ENCODE measurements at places on chromosomes 11 and 22.

DNA sequence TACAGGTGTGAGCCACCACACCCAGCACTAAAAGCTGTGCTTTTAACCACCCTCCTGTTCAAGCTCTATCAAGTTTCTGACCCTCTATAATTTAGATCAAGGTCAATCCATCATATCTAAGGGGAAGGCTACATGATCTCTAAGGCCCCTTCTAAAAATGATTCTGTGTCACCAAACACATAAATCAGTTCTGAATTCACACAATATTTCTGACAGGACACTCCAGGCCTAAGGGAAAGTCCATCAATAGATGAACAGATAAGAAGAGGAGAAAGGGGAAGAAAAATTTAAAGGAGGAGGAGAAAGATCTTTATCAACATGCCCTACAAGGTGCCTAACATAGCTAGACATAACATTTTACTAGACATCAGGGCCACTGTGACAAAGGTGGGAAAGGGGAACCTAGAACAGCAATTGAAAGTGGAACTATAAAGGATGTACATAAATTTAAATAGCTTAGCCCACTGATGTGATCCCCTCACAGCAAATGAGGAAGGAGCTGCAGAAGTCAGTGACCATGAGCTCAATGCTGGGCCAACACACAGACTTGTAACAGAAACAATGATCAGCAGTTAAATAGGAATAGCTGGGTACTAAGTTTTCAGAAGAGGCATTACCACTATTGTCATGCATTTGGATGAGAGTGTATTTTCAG lies 4.7 kb downstream of the PRCP start:
- DNase-seq = no peak

GRCh38 chr11:104338186-104338585 lies 174.2 kb upstream of the PDGFD start:
- DNase-seq = no peak

GRCh38 chr11:61861634-61862033 lies 29.7 kb downstream of the FADS3 start:
- no peak for DNase-seq

DNA sequence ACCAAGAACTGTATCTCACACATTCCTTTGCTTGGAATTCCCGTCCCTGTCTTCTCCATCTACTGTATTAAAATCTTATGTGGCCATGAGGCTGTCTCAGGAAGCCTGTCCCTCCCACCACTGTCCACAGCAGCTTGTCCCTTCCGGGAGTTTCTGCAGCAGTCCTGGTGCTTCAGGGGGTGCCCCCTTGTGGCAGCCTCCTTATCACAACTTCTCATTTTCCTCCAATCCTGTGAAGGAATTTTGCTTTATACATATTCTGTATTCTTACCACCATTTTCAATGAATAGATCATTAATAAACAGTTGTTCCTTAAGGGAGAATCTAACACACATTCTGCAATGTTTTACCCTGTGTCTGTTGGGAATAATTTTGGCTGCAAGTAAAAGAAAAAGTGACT lies 220.4 kb upstream of the RAG2 start:
- DNase-seq = no peak

- no peak for DNase-seq
These were observed 21.2 kb upstream of the TP53AIP1 start for GRCh38 chr11:128963744-128964325.

- DNase-seq = no peak
These were observed 174.7 kb downstream of the MN1 start for GRCh38 chr22:27626675-27627443.

GRCh38 chr11:78351193-78351592 lies 66.4 kb downstream of the GAB2 start:
- no peak for DNase-seq

DNA sequence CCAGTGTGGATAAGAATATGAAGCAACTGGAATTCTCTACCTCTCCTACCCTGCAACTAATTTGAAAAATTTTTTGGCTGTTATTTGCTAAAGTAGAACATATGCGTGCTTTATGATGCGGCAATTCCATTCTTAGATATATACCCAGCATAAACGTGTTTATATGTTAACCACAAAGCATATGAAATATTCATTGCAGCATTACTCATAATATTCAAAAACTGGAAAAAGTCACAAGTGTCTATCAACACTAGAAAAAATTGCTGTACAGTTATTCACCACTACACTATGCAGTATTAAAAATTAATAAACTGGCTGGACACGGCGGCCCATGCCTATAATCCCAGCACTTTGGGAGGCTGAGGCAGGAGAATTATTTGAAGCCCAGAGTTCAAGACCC lies 226.4 kb downstream of the LUZP2 start:
- DNase-seq = no peak

DNA sequence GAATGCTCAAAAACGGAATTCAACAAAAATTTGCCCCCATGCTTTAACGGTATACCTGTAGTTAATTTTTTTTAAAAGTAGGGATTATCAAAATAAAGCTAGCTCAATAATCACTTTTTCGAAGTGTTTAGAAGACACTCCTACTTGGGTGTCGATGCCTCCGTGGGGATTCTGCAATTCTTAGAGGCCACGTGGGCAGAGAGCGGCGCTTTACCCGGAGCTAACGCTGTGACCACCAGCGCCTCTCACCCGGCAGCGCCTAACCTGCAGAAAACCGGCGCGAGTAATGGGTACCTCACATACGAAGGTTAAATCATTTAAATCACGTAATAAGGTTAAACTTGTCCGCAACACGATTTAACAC lies 583 bp downstream of the TAF1D start:
- peak; percentile 39 for DNase-seq

Data from head of caudate nucleus (tissue), 42 donors.